ENCODE measurements at places on chromosomes 5 and 9.

GRCh38 chr5:26148569-26149107 lies 889.7 kb downstream of the CDH9 start:
- DNase-seq: no peak

GRCh38 chr9:78557540-78557939 lies 260.6 kb downstream of the PSAT1 start:
- DNase-seq: no peak

DNA sequence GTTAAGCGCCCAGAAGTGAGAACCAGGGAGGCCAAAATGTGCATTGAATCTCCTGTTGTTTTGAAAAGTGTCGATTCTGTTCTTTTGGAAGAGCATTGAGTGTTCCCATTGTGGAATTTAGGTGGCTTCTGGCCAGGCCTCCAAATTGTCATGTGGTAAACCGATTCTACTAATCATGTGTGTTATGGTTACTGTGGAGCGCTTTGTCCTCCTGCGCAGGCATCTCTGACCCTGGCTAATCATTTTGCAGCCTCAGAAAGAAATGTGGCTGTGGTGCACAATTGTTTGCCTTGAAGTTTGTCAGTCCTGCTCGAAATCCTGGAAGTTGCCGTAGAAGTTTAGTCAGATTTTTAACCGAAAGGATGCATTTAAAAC lies 121.3 kb downstream of the RASGRF2 start:
- no peak for DNase-seq

DNA sequence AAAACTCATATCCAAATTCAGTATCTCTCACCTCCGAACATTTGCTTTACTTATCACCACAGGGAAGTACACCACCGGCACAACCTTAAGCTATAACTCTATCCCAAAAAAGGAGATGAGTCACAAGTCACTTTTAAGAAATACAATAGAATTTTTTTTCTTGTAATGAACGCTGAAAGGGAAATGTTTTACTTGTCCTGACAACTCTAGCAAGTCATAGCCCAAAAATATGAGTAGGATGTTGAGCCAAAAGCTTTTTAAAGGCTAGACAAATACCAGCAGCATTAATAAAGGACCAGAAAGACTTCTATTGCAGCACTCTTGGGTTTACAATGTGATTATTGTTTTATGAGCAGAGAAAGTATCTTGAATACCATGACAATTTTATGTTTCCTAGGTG lies 147.3 kb upstream of the FST start:
- no peak for DNase-seq

DNA sequence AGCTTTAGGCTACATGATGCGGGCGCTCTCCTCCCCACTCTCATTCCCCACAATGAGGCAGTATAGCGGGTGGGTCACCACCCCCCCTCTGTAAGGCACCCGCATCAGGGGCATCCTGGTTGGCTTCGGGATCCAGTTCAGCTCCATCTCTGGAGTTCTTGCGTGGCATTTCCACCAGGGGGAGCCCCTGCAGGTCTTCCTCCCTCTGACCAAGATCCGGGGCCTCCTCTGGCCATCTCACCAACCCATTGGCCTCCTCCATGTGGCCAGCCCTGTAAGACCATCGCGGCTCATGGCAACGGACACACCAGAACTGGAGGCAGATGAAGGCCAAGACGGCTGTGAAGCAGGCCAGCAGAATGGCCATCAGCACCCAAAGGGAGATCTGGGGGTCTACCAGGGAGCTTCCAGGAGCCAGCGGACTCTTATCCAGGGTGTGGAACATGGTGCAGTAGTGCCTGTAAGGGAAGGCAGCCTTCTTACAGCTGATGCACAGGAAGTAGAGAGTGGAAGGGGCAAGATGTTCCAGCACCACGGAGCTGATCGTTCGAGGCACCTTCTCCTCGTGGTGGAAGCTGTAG lies 77.0 kb downstream of the CYFIP2 start:
- no peak for DNase-seq

DNA sequence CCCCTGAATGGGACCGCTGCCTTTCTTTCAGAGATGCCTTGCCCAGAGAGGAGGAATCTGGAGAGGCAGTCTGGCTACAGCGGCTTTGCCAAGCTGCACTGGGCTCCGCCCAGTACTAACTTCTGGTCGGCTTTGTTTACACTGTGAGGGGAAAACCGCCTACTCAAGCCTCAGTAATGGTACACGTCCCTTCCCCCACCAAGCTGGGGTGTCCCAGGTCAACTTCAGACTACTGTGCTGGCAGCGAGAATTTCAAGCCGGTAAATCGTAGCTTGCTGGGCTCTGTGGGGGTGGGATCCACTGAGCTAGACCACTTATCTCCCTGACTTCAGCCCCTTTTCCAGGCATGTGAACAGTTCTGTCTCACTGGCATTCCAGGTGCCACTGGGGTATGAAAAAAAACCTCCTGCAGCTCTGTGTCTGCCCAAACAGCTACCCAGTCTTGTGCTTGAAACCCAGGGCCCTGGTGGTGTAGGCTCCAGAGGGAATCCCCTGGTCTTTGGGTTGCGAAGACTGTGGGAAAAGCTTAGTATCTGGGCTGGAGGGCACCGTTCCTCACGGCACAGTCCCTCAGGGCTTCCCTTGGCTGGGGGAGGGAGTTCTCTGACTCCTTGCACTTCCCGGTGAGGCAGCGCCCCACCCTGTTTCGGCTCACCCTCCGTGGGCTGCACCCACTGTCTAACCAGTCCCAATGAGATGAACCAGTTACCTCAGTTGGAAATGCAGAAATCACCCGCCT lies 171.2 kb downstream of the CWC27 start:
- DNase-seq: no peak

DNA sequence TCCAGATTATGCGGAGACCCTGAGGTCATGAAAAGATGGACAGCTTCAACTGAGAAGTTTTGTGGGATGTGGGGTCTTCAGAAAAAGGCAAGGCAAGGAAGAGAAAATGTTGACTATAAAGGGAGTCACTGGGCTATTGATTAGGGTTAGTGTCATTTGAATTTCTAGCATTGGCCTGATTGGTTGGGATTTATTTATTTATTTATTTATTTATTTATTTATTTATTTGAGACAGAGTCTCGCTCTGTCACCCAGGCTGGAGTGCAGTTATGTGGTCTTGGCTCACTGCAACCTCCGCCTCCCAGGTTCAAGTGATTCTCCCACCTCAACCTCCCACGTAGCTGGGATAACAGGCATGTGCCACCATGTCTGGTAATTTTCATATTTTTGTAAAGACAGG lies 279.7 kb downstream of the NTRK2 start:
- DNase-seq: no peak

Measured in right forelimb (tissue), 1 donor.